Heart right ventricle (tissue), 16 donors: ENCODE measurements at places on chromosomes 1 and 21.

- H3K27me3 ChIP-seq = no peaks in the 10 kb centered on the region
- no peak for DNase-seq
- no peaks in the 10 kb centered on the region for H3K4me1 ChIP-seq
- no peaks in the 10 kb centered on the region for H3K36me3 ChIP-seq
Measured at GRCh38 chr21:14827468-14827867, 237.3 kb downstream of the NRIP1 start.

- no peak for DNase-seq
- peaks cover 13% of the 10 kb centered on the region for H3K4me1 ChIP-seq
- no peaks in the 10 kb centered on the region for H3K27me3 ChIP-seq
- H3K27ac ChIP-seq = peak within 1 kb of the TSS; percentile 4
- H3K36me3 ChIP-seq = no peaks in the 10 kb centered on the region
Measured at GRCh38 chr1:209652121-209652735, at the start of gene LAMB3. Gene LAMB3, minus strand, starts transcription at chr1:209652425. Its CDS starts 1,481 bp downstream, at chr1:209650944.

DNA sequence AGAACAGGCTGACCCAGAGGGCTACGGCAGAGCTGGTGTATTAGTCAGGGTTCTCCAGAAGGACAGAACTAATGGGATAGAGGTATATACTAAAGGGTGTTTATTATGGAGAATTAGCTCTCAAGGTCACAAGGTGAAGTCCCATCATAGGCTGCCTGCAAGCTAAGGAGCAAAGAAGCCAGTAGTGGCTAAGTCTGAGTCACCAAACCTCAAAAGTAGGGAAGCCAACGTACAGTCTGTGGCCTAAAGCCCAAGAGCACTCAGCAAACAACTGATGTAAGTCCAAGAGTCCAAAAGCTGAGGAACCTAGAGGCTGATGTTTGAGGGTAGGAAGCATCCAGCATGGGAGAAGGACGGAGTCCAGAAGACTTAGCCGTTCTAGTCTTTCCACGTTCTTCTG lies 179.2 kb downstream of the BACH1 start:
- DNase-seq = no peak
- H3K4me1 ChIP-seq = no peaks in the 10 kb centered on the region
- no peaks in the 10 kb centered on the region for H3K27me3 ChIP-seq
- no peak overlapping the region for H3K27ac ChIP-seq
- H3K36me3 ChIP-seq = no peaks in the 10 kb centered on the region

DNA sequence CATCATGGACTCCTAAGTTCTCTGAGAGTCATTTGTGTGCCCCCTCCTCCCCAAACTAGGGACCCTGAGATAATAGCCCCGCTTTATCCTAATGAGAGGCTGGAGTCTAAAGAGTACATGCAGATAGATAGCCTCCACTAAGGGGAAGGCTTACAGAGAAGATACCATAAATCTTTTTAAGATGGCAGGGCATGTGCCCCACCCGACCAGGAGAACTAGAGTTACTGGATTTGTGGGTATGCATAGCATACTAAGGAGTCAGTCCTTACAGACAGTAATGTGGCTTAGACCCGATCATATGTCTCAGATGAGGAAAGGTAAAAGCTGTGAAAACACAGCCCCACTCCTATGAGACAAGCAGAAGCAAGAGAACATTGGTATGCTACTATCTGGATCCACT lies 25.7 kb upstream of the PKN2 start:
- H3K4me1 ChIP-seq = no peaks in the 10 kb centered on the region
- no peaks in the 10 kb centered on the region for H3K36me3 ChIP-seq
- H3K27me3 ChIP-seq = no peaks in the 10 kb centered on the region
- no peak overlapping the region for H3K4me3 ChIP-seq

- no peak overlapping the region for H3K27ac ChIP-seq
- no peaks in the 10 kb centered on the region for H3K27me3 ChIP-seq
- peaks cover 57% of the 10 kb centered on the region for H3K4me1 ChIP-seq
- no peak for DNase-seq
- H3K36me3 ChIP-seq = peaks cover 1% of the 10 kb centered on the region
Measured at GRCh38 chr1:18938707-18939070, 17.8 kb downstream of the IFFO2 start.

DNA sequence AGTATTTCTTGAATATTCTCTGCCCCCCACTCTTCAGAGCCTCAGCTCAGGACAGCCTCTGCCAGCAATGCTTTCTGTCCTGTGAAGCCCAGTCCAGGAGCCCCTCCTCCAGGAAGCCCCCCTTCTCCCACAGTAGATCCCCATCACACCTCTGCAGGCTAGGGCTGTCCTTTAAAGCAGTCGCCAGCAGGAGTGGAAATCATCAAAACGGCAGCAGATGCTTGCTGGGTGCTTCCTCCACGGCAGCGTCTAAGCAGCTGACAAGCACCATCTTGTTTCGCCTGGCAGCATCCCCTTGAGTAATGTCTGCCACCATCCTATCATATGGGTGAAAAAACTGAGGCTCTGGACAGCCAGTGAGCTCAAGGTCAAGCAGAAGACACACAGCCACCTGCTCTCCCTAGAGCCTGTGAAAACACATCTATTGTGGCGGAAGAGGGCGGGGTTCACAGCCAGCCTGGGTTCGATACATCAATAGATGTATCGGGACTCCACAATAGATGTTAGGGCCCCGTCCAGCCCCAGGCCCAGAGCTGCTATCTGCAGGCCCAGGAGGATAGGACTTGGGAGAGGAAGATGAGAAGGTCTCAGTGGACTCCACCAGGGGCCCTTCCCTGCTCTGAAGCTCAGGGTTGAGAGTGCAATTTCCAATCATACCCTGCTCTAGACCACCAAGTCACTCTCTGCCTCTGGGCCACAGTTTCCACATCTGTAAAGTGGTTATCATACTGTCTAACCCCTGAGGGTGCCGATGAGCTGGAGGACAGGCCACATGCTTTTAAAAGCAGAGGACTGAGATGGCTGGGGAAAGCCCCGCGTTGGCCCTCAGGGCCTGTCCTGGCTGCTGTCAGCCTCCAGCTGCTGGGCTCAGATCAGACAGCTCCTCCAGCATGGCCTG lies 17.5 kb downstream of the RUNX3 start:
- H3K27ac ChIP-seq = no peak overlapping the region
- peaks cover 7% of the 10 kb centered on the region for H3K27me3 ChIP-seq
- no peaks in the 10 kb centered on the region for H3K4me1 ChIP-seq

DNA sequence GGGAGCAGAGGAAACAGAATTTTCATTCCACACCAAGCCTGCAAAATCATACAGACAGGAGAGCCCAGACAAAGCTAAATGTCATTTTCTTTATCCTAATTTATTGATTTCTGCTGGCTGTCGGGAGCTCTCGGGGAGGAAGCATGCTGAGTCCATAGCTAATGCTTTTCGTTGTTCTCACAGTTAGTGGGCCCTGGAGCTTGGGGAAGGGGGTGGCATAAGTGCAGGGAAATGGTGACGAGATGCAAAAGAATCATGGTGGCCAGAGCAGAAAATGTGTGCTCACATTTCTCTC lies 202.4 kb downstream of the TOMM20 start:
- H3K36me3 ChIP-seq = no peaks in the 10 kb centered on the region
- DNase-seq = no peak
- no peaks in the 10 kb centered on the region for H3K27me3 ChIP-seq
- H3K4me3 ChIP-seq = no peak overlapping the region
- H3K4me1 ChIP-seq = peaks cover 46% of the 10 kb centered on the region
- peak overlapping the region; percentile 64 for H3K27ac ChIP-seq

- H3K36me3 ChIP-seq = no peaks in the 10 kb centered on the region
- H3K4me1 ChIP-seq = no peaks in the 10 kb centered on the region
- DNase-seq = no peak
- H3K27ac ChIP-seq = no peak overlapping the region
- no peaks in the 10 kb centered on the region for H3K27me3 ChIP-seq
- no peak overlapping the region for H3K4me3 ChIP-seq
Measured at GRCh38 chr21:30962013-30962412, 76.3 kb downstream of the KRTAP19-8 start.

DNA sequence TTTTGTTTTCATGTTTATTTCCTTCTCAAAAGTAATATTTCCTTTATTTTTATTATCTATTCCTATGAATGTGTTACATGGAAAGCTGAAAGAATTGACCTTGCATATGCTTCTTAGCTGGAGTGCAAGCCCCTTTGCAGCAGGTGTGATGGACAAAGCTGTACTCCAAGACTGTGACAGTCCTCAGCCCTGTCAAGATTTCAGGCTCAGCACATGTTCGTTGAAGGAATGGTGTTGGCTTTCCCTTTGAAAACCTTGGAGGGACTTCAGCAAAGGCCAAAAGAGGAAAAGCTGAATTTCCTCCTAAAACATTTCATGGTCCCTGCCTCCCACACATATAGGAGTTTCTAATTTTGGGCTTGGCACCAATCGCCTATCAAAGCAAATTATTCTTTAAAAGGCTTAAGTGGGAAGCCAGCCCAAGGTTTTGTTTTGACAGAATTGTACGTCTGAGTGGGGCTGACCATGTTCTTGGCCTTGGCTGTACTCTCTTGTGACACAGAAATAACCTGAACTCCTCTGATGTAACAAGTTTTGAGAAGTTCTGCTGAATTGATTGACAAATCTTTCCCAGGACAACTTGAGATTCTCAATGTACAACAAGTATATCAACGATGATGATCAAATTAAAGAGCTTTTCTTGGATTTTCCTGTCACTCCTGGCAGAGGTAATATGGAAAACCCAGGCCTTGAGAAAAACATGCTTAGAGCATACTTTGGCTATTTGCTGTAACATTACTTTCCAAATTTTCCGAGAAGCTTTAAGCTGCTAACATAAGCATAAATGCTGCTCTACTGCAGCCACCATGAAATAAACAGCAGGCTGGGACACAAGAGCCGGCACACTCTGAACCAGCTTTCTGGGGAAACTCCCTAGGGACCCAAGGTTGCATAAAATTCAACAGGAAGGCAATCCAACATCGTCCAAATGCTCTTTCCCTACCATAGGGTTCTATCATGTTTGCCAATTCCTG lies 135.7 kb upstream of the ZNF648 start:
- H3K4me1 ChIP-seq = no peaks in the 10 kb centered on the region
- no peaks in the 10 kb centered on the region for H3K27me3 ChIP-seq
- DNase-seq = no peak
- H3K4me3 ChIP-seq = no peak overlapping the region
- no peaks in the 10 kb centered on the region for H3K36me3 ChIP-seq
- peak overlapping the region; percentile 70 for H3K27ac ChIP-seq

GRCh38 chr1:39116860-39117728 lies 87.4 kb upstream of the MACF1 start:
- H3K36me3 ChIP-seq = no peaks in the 10 kb centered on the region
- H3K4me1 ChIP-seq = peaks cover 37% of the 10 kb centered on the region
- H3K27me3 ChIP-seq = no peaks in the 10 kb centered on the region

GRCh38 chr1:163315773-163316374 lies 5.9 kb upstream of the NUF2 start:
- no peaks in the 10 kb centered on the region for H3K36me3 ChIP-seq
- H3K4me3 ChIP-seq = no peak overlapping the region
- DNase-seq = peak; percentile 25
- H3K27ac ChIP-seq = no peak overlapping the region
- H3K4me1 ChIP-seq = no peaks in the 10 kb centered on the region
- H3K27me3 ChIP-seq = no peaks in the 10 kb centered on the region

DNA sequence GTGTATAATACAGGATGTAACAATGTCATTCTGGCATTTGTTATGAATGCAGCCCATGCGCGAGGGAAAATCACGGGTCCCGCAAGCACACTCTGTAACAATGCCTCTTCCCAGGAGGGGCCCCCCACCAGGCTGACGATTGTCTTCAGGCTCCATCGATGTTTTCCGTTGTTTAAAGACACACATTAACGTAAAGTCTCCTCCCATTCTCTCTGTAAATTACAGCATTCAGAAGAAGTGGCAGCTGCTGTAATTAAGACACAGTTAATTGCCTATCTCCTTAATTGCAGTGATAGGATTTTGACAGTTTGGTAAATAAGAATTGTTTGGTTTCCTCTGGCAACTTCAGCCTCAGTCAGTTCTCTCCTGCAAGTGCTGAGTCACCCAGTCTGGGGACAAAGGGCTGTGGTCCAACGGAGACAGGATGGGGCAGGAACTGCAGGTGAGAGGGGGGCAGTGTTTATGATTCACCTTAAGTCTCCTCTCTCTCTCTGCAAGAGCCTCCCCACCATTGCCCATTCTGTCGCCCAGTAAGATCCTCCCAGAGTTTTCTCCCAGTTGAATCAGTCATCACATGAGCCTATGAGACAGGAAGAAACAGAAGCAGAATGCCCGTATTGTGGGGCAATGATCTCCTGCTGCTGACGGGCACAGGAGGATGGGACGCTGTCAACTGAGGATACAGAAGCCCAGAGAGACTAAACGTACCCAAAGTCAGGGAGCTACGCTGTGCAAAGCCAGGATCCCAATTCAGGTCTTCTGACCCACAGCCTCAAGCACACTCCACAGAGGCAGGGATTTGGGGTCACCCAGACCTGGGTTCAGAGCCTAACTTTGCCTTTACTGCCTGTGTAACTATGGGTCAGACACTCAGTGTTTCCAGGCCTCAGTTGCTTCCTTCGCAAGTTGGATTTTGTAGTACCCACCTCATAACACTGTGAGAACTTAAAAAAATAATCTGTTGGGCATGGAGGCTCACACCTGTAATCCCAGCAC lies 110.0 kb downstream of the ADSS2 start:
- no peaks in the 10 kb centered on the region for H3K4me1 ChIP-seq
- no peak overlapping the region for H3K4me3 ChIP-seq
- no peak overlapping the region for H3K27ac ChIP-seq
- no peaks in the 10 kb centered on the region for H3K27me3 ChIP-seq
- DNase-seq = no peak

GRCh38 chr1:203539831-203540546 lies 46.0 kb downstream of the OPTC start:
- H3K27ac ChIP-seq = no peak overlapping the region
- H3K4me3 ChIP-seq = no peak overlapping the region
- DNase-seq = no peak
- H3K27me3 ChIP-seq = no peaks in the 10 kb centered on the region
- no peaks in the 10 kb centered on the region for H3K36me3 ChIP-seq

GRCh38 chr1:21874328-21874727 lies 62.3 kb downstream of the LDLRAD2 start:
- H3K27ac ChIP-seq = no peak overlapping the region
- no peaks in the 10 kb centered on the region for H3K27me3 ChIP-seq
- no peak for DNase-seq
- peaks cover 14% of the 10 kb centered on the region for H3K36me3 ChIP-seq
- H3K4me3 ChIP-seq = no peak overlapping the region

DNA sequence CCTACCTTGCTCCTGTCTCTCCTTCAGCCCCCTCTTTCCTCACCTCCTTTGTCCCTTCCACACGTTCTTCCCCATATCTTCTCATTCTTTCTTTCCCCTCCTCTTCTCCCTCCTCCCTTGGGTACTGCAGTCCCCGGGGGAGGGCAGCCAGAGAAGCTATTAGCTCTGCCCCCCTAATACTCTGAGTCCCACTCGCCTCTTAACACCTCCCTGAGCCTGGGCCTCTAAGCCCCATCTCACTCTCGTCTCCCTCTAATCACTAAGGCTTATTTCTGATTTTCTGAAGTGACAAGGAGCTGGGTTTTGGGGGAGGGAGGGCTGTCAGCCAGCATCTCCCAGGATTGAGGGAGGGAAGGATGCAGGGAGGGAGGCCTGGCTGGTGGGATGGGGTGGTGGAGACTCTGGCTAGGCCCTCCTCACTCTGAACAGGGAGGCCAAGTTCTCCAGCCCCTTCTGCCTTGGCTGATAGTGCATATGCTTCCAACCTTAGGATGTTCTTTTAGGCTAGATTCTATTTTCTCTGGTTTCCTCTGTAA lies 25.6 kb upstream of the DMBX1 start:
- no peak for DNase-seq
- peaks cover 6% of the 10 kb centered on the region for H3K4me1 ChIP-seq
- no peak overlapping the region for H3K4me3 ChIP-seq
- H3K36me3 ChIP-seq = no peaks in the 10 kb centered on the region
- H3K27ac ChIP-seq = no peak overlapping the region
- peaks cover 17% of the 10 kb centered on the region for H3K27me3 ChIP-seq
